GM12864 (cell line): ENCODE measurements at places on chromosomes 4 and X.

DNA sequence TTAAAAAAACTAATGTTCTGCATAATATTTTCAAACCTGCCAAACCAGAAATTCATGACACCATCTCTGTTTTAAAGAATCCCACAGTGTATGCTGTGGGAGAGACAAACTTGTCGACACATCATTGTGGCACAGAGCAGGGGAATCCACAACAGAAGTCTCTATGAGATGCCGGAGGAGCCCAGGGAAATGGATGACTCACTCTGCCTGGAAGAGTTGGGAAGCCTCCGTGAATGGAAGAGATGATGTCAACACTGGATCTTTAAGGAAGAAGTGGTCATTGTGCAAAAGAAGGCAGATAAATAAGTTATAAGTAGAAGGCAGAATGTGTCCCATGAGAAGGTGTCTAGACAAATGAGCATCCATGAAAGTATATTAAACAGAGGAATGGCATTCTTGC, 595.1 kb downstream of the RAB28 start:
- DNase-seq = no peak

DNA sequence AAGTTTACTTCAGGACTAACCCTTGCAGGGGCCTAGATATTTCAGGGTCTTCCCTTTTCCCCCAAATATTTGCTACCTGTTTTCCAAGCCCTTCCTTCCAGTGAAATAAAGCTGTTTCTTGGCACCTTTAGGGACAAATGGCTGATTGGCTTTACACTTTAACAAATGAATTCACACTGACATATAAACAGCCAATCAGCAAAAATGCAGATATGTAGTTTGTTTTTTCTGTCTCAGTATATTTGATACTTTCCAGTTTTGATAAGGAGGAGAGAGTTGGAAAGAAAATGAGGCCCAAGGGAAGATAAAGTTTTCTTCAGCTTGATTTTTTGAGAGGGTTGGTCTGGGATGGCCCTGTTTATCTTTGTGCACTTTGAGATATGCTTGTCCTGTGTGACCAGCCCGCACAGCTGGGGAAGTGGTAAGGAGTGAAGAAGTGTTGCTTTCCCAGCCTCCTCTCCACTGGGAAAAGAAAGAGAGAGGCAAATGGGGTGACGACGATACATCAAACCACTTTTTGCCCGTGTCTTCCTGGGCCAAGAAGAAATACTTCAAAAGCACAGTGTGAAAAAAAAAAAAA, 67.5 kb downstream of the MGST2 start:
- no peak for DNase-seq

DNA sequence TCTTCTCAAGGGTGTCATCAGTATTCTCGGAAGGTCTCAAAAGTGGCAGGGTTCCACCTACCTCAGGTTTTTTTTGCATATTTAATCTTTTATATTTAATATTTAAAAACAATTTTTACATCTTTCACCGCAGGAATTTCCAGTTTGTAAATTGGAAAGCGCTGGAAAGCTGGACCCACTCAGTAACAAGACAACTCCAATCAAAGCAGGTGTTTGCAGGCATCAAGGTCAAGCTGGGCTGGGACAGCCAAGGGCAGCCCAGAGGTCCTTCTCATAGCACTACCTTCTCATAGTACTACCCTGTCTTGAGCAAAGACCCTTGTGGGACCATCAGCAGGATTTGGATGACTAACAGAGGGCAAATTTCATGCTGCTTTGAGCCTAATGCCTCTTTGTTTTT, 160.1 kb downstream of the TET2 start:
- DNase-seq = no peak

DNA sequence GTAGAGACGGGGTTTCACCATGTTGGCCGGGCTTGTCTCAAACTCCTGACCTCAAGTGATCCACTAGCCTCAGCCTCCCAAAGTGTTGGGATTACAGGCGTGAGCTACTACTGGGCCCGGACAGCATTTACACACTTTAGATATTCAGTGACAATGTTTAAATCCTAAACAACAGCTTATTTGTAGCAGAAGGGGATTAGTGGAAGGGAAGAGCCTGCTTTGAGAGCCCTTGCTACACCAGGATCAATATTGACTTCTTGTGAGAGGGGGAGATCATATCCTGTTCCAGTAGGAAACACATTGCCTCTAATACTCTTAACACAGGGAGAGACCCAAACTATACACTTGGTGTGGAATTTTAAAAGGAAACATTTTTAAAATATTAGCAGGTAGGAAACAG, 7.1 kb downstream of the MGST2 start:
- DNase-seq = no peak

DNA sequence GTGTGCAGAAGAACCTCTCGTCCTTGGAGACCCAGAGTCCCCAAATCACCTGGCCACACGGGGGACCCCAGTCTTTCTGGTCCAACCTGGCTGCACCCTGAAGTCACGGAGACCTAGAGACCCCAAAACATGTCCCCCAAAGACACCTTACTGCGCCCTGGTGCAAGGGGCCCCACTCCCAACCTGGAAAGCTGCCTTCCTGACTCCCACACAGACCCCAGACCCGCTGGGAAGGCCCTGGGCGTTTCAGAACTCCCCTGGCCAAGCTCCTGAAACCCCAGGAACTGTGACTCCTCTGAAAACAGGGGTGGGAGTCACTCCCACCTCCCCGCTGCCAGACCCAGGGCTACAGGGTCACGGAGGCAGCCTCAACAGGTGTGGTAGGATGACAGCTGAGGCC, 12.7 kb upstream of the SHOX start:
- no peak for DNase-seq

DNA sequence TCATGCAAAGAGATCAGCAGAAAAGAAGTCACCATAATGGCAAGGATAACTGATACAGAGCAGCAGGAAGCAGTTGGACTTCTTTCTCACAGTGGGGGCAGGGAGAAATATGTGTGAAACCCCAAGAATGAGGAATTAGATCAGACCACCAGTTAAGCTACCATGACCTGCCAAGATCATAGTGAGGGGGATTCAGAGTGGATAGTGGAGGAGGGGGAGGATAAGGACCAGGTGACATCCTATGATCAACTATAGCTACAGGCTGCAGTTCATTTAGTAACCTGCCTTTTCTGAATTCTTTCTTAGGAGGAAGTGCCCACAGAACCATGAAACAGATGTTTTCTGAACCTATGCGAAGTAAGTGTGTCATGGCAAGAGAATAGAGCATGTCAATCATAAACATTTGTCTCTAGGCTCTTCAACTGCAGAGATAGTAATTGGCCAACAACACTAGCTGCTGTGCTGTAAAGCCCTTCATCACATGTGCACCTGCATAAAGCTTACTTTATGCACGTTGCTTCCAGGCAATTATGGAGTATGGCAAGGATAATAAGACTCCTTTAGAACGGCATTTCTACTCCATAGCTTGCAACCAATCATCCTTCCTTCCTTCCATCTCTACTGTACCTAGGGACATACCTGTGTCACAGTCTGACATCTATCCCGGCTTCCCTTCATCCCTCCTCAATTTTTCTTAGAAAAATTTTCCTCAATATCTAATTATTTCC, 329.7 kb downstream of the EPHA5 start:
- DNase-seq = no peak

GRCh38 chr4:8870647-8871416, 807 bp downstream of the HMX1 start:
- DNase-seq = no peak

DNA sequence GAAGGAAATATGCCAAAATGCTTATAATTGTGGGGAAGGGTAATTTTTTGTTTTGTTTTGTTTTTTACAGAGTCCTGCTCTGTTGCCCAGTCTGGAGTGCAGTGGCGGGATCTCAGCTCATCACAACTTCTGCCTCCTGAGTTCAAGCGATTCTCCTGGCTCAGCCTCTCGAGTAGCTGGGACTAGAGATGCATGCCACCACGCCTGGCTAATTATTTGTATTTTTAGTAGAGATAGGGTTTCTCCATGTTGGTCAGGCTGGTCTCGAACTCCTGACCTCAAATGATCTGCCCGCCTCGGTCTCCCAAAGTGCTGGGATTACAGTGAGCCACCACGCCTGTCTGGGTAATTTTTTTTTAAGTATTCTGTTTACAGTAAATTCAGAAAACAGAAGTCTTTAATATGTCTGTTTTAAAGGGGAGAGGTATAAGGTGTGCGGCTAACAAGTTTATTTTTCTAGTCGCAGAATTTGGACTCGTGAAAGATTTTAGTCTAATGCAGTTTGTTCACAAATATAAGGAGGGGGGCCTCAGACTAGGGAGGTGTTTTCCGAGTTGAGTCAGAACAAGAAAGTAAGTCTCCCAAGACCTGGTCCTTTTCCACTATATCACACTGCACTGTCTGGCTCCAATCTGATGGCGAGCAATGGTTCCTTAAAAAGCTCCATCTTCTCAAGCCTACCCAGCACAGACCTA, 1.5 kb downstream of the ACSL1 start:
- no peak for DNase-seq

- DNase-seq = no peak
Measured at GRCh38 chrX:42127563-42127962, 204.2 kb upstream of the CASK start.

DNA sequence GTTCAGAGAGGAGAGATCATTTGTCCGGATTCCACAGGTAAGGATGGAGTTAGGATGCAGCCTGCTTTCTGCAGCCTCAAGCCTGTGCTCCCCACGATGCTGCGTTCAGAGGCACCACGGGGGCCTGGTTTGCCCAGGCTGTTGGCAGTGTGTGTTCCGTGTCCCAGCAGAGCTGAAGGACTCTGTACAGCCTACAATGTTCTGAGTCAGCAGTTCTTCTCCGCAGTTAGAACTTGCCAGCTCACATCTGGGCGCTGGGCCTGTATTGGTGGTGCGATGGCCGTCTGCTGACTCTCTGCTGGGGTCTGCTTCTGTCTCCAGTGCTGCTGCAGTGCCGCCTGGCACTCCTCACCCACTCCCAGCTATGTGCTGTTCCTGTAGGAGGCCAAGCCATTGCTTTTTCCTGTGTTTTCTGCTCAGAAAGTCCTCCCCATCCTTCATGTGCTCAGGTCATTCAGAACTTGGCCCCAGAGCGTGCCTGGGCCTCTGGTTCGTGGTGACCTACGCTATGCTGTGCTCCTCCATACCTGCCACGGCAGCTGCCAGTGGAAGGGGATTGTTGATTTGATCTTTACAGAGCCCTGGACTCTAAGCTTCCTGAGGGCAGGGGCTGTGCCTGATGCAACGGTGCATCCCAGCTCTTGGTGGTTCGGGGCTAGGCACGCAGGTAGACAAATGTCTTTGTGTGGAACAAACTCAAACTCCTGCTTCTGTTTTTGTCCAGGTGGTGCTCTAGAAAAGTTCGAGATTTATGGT, 42.6 kb upstream of the TADA2B start:
- no peak for DNase-seq

- no peak for DNase-seq
Measured at GRCh38 chrX:140318296-140318695, 186.6 kb downstream of the SOX3 start.

DNA sequence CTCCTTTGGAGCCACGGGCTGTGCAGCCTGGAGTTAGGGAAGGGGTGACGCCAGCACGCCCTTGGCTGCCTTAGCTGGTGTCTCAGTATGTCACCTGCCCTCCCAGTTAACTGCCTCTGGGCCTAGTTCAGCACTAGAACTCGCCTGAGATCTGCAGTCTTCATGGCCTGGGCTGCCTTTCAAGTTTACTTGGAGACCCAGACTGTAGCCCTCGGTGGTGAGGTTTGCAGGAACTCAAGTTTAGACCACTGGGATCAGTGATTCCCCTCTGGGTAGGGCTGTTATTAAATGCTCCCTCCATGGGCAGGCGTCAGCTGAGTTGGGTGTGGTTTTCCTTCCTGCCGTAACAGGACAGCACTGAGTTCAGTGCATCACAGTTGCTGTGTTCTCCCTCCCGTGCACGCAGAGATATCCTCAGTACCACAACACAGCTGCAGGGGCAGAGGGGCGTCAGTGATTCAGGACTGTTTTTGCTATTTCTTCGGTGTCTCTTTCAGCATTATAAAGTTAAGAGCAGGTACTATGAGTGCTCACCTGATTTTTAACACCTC, 30.5 kb downstream of the PLAC8 start:
- DNase-seq = no peak

DNA sequence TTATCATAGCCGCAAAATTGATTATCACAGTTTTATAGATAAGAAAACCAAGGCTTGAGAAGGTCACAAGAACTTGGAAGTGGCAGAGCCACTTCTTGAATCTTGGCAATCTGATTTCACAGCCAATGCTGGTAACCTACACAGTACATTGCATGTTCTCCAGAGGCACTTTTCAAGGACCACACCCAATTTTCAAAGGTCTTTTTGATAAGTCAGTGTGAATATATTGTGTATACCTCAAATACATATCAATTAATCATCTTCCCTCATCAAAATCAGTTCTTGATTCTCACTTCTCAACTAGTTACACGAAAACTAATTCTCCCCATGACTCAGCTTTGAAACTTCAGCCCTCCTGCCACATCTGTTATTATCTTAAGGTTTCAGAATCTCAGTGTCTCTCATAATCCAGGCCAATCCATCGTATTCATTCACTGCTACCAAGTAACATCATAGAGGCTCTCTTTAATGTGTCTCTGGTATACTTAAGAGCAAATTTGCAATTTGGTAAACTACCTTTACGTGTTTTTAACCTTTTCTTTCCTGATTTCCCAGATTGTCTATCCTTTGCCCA, 16.8 kb downstream of the CAMK2D start:
- DNase-seq = no peak

DNA sequence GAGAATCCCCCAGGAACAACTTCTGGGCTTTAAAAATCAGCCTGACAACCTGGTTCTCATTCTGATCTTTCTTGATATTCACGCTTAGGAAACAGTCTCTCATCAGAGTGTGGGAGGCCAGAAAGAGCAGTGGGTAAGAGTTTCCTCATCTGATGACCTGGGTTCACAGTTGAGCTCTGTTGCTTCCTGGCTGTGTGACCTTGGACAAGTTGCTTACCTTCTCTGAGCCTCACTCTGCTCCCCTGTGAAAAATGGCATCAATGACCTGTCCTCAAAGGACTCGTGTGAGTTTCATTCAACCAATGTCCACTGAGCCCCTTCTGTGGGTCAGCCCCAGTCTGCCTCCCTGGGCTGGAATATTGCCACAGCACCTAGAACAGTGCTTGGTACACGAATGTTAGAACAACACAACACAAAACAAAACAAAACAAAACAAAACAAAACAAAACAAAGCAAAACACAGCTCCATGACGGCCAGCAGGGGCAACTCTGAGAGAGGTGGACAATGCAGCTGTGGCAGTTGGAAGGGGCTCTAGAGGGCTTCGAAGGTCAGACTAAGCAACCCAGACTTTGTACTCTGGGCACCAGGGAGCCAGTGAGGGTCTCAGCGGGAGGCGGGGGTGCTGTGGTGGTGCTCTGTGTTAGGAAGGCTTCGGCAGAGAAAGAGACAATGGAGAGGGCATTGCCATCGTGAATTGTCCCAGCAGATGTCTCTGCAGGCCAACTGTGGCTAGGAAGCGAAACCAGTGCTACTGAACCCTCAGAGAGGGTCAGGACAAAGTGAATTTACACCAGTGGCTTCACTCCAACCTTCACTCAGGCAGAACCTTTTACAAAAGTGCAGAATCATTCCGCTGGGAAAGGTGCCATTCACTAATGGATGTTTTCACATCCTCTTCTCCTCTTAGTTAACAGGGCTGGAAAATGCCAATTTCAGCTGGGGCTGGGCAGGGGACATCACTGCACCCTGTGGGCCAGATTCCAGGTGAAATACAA, 14.3 kb upstream of the C4orf50 start:
- DNase-seq = no peak

- no peak for DNase-seq
Measured at GRCh38 chr4:3399277-3400194, 42.2 kb upstream of the HGFAC start.
